ENCODE measurements at places on chromosomes 2 and 18. TPM values are rescaled to one million over a fixed set of nuclear protein-coding genes. Genes with fewer than 3 reads are reported as not detected.

GRCh38 chr2:181649436-181649979 is 7.4 kb downstream of the CERKL start:
- no peak for DNase-seq

DNA sequence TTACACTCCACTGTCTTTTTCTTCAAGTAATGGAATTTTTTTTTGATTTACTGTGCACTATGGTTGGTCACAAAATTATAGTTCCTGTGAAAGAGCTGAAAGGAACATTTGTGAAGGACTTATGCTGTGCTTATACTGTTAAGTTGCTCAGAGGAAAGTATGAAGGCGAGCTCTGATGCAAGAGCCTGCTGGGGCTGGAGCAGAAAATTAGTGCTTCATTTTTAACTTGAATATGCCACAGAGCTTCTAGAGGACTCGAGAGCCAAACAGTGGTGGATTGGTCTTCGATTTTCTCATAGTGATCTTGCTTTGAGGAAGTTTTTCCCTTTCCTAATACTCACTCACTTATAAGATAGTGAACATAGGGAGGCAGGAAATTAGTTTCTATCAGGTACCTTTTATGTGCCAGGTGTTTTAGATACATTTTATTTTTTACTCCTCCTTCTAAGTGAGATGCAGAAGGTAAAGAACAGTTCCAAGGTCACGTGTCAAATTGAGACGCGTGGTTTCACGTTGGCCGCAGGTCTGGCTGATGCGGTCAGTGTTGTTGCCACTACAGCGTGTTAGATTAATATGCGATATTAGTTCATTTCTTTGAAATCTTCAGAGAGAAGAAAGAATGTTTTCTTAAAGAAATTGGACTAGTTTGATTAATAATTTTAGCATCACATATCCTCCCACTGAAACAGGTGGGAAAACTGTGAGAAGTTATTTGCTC is 20.2 kb downstream of the GATA6 start:
- DNase-seq, result no peak

GRCh38 chr2:125581557-125581956 is 1074.4 kb upstream of the GYPC start:
- DNase-seq, result no peak

TYMS gene
- 64.4 TPM for total RNA-seq
